ENCODE measurements at places on chromosomes 7 and 10. TPM values are rescaled to one million over a fixed set of nuclear protein-coding genes. Genes with fewer than 3 reads are reported as not detected.

FXYD4 gene
- not detected for total RNA-seq

FAM237B gene
- total RNA-seq: not detected

FZD1 gene
- 22.9 TPM for total RNA-seq

CTTNBP2 gene
- total RNA-seq: 0.43 TPM

AS3MT gene
- 2.4 TPM for total RNA-seq
